ENCODE measurements at places on chromosomes 2 and 18. TPM values are rescaled to one million over a fixed set of nuclear protein-coding genes. Genes with fewer than 3 reads are reported as not detected.

- no peak overlapping the region for H3K27ac ChIP-seq
- H3K4me1 ChIP-seq = peaks cover 2% of the 10 kb centered on the region
- no peaks in the 10 kb centered on the region for H3K36me3 ChIP-seq
- no peak overlapping the region for H3K4me3 ChIP-seq
- no peak for DNase-seq
Measured at GRCh38 chr18:68818584-68818983, 20.7 kb downstream of the CCDC102B start.

DNA sequence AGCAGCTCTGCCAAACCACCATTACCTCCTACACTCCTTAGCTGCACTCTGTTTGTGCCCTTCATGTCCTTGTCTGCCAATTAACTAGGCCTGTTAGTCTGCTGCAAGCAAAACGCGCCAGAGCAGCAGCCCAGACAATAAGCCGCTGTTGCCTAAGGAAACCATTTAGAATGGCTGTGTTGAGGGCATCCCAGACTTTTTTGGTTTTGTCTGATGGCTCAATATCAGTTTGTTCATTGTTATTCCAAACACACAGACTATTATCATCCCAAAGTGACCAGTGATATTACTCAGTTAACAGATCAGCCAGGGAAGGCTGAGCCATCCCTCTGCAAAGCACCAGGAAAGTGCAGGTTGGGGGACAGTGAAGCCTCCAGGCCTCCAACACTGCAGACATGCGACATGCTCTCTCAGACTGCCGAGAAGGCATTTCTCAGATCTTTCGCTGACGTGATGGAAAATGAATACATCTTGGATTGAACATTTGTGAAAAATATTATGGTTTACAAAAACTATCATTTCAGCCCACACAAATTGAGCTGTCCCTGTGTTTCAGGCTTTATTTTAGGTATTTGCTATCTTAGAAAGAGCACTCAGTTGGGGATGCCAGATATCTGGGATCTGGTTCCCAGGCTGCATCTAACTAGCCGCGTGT lies 182.0 kb upstream of the HNRNPA3 start:
- H3K27ac ChIP-seq = no peak overlapping the region
- H3K4me1 ChIP-seq = peaks cover 3% of the 10 kb centered on the region
- no peaks in the 10 kb centered on the region for H3K36me3 ChIP-seq
- H3K4me3 ChIP-seq = no peak overlapping the region
- H3K27me3 ChIP-seq = no peaks in the 10 kb centered on the region
- no peak for DNase-seq

DSG1 gene
- not detected for total RNA-seq

DNA sequence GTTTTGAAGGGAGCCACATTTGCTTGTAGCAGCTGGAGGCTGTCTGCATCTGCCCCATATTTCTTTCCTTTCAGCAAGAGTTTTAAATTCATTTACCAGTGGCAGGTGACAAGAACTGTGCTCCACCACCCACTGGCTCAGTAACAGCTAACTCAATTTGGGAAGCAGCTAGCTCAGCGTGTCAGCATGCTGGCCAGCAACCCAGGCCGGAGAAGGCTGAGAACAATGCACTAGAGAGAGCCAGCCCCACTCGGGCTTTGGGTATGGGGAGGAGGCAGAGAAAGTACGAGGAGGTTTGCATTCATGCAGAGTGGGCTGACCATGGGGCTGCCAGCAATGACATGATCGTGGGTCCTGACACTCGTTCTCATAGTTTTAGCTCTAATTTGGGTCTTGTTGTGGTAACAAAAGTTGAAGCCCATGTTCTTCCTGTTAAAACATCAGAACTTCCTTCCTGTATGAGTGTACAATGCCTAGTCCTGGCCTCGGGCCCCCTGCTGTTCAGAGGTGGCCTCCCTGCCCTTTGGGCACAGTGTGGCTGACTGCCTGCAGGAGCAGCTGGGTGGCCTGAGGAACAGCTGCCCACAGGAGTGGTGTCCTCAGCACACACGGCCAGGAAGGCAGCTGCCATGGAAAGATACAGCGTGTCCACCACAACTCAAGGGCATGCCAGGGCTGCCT lies 23.0 kb downstream of the CDC42EP3 start:
- no peaks in the 10 kb centered on the region for H3K27me3 ChIP-seq
- H3K36me3 ChIP-seq = no peaks in the 10 kb centered on the region

- no peak for DNase-seq
- H3K27me3 ChIP-seq = no peaks in the 10 kb centered on the region
- H3K27ac ChIP-seq = no peak overlapping the region
- no peaks in the 10 kb centered on the region for H3K4me1 ChIP-seq
Measured at GRCh38 chr18:615773-616172, 19.0 kb downstream of the CLUL1 start.

C2orf69 gene
- total RNA-seq = 7.5 TPM

- H3K4me1 ChIP-seq = peaks cover 1% of the 10 kb centered on the region
- H3K27me3 ChIP-seq = no peaks in the 10 kb centered on the region
- no peak overlapping the region for H3K4me3 ChIP-seq
- DNase-seq = no peak
Measured at GRCh38 chr2:17818235-17818815, 2.1 kb downstream of the MSGN1 start.

AOX1 gene
- 100 TPM for total RNA-seq

- H3K4me3 ChIP-seq = no peak overlapping the region
- H3K36me3 ChIP-seq = no peaks in the 10 kb centered on the region
- H3K4me1 ChIP-seq = no peaks in the 10 kb centered on the region
- no peaks in the 10 kb centered on the region for H3K27me3 ChIP-seq
- DNase-seq = no peak
- no peak overlapping the region for H3K27ac ChIP-seq
Measured at GRCh38 chr2:69652206-69652605, 8.7 kb upstream of the AAK1 start.

GRCh38 chr2:27931361-27931950 lies 40.9 kb downstream of the BABAM2 start:
- no peak overlapping the region for H3K4me3 ChIP-seq
- DNase-seq = no peak
- no peaks in the 10 kb centered on the region for H3K4me1 ChIP-seq
- no peaks in the 10 kb centered on the region for H3K36me3 ChIP-seq
